ENCODE measurements at places on chromosomes 5 and 9. TPM values are rescaled to one million over a fixed set of nuclear protein-coding genes. Genes with fewer than 3 reads are reported as not detected.

The SLC2A6 gene
- 1.8 TPM for total RNA-seq

The HRH2 gene
- 5.0 TPM for total RNA-seq

The RFESD gene
- total RNA-seq, result 1.6 TPM

The OTP gene
- total RNA-seq, result not detected

The TMEM252 gene
- not detected for total RNA-seq

DNA sequence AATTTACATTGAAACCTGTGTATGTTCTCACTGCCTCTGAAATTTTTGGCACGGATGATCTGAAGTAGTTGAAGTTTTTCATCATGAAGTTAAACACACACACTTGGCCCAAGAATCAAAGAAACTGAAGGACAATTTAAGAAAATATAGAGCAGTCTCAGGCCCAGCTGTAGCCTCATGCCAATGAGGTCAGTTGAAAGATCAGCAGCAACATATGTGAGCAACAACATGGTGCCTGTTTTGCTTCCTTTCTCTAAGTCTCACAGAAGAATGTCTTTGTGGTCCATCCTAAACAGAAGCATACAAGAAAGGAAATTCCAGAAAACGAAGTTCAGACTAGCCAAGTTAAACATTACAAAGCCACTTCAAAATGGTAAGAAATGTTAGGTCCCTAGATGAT lies 1737.2 kb downstream of the MAT2B start:
- no peak for DNase-seq

DNA sequence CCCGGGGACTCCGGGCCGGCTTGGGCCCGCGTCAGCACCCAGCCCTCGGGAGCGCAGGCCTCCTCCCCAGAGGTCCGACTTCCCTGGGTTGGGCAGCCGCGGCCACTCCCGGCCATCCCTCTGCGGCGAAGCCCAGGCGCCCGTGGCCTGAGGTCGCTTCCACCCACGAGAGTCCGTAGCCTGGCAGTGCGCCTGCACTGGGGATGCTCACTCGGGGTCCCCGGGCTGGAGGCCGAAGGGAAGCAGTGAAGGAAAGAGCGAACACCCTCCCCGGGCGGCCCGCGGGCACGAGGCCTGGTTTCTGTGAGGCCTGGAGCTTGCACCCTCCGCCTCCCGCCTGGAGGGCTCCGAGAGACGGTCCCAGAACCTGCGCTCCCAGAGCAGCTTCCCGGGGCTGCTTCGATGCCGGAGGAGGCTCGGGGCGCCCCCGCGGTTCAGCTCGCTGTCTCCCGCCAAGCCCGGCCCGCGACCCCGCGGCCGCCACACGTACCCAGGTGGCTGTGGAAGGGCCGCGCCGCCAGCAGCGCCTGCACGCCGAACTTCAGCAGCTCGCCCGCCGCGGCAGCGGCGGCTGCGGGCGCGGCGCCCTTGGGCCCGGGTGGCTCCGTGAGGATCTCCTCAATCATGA lies 607 bp downstream of the BARX1 start:
- no peak for DNase-seq

- DNase-seq, result no peak
Measured at GRCh38 chr5:116009806-116010205, 22.5 kb upstream of the ARL14EPL start.

GRCh38 chr5:106121972-106122605 lies 1548.6 kb downstream of the EFNA5 start:
- DNase-seq, result peak; percentile 54

DNA sequence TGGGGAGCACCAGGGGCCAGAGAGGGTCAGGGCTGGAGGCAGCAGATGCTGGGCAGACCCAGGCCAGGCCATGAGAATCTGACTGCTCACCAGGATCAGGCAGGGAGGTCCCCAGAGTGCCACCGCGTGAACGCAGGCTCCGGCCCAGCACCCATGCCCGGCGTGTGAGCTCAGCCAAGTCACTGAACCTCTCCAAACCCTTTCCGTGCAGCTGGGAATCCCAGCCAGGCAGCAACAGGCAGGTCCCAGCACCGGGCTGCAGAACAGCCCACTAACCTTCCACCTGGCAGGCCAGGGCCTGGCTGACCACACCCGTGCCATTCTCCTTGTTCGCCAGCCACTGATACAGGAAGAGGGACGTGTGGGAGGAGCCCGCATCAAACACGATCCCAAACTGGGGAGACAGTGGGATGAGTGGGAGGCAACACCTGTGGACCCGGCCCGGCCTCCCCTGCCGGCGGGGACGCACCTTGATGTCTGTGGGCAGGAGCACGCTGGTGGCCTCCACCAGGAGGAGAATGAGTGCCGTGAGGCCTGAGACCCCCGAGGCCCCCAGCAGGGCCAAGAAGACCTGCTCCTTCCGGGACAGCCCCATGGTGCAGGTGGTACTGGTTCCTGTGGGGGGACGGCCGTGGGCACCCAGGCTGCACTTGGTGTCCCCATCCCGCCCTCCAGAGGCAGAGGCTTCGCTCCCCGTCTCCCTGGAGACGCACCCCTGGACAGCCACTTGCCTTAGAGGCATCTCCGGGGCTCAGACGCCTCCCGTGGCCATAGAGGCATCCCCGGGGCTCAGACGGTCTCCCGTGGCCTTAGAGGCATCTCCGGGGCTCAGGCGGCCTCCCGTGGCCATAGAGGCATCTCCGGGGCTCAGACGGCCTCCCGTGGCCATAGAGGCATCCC lies 3.2 kb downstream of the ENTPD8 start:
- DNase-seq, result no peak

DNA sequence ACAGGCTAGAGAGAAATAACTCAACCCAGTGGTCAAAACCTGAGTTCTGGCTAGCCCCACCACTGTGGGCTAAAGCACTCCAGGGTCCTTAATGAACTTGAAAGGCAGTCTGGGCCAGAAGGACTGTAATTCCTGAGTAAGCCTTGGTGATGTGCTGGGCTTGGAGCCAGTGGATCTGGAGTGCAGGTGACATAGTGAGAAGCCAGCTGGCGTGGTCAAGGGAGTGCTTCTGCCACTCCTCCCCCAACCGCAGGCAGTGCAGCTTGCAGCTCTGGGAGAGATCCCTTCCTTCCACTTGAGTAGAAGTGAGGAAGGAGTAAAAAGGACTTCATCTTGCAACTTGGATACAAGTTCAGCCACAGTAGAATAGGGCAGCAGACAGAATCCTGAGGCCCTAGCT lies 424.0 kb downstream of the CDH18 start:
- DNase-seq, result no peak

- DNase-seq, result no peak
Measured at GRCh38 chr9:96163712-96164111, 138.3 kb downstream of the HSD17B3 start.

DNA sequence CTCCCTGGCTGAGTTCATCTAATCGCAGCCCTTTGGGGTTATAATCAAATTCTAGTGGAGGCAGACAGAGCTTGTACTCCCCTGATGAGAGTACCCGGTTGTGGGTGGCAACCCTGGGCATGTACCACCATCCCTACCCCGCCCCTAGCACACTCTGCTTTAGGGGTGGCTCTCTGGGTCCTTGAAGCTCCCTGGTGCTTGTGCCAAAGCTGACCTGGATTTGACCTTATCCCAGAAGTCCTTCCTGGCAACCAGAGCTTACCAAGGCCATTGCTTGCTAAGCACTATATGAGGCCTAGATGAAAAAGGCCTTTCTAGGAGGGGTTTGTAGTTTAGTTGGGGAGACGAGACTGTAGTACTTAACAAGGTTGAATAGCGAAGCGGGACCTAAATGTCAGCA lies 72.2 kb downstream of the RGS3 start:
- no peak for DNase-seq
